ENCODE measurements at places on chromosomes 6 and 20.

DNA sequence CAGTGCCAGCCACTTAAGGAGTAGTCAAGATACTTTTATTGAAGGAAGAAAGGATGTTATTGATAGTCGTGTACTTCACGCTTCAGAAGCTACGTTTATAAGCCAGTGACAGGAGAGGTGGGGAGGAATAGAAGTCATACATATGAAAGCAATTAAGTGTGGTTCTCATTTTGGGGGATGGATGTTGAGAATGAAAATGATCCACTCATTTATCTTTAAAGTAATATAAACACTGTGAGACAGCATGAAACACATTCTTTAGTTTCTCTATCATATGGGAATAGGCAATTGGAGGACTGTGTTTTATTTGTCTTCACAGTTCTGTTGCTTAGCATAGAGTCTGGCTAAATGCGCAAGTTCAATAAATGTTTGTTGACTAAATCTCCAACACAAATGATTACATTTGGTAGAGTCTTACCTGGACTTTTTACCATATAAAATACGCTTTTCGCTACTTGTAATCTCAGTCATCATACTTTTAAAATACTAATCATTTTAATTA is 35.2 kb downstream of the AK9 start:
- no peak for DNase-seq

DNA sequence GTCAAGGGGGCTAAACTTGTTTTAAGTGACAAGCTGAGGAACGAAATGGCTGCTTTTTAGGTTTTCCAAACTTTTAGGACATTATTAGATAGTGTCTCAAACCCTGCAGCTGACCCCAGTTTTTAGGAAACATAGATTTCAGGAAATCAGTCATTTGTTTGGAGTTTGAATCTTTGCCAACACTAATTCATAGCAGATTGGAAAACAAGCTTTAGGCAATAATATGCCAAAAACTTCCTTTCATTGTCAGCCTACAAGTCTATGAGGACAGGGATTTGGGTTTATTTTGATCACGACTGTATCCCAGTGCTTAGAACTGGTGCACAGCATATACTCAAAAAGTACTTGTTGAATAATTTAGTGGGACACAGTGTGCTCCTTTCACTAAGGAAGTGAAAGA is 123.2 kb downstream of the TINAG start:
- no peak for DNase-seq

GRCh38 chr6:12522347-12522746 is 194.2 kb upstream of the PHACTR1 start:
- no peak for DNase-seq

GRCh38 chr6:41071501-41071922 is 644 bp downstream of the OARD1 start:
- peak; percentile 29 for DNase-seq

DNA sequence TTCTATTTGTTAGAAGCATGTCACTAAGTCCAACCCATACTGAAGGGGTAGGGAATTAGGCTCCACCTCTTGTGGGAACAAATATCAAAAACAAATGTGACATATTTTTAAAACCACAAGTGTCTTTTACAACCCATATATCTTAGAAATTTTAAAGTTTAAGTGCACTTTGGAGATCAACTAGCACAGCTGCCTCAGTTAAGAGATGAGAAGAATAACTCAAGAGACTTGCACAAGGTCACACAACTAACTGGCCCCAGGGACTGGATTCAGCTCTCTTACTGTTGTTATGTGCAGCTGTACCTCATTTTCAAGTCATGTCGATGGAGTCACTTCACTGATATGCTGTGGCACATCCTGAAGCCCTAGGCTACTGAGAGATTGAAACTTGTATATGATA is 102.9 kb upstream of the BMP2 start:
- no peak for DNase-seq

GRCh38 chr6:149934249-149935156 is 7.3 kb upstream of the ULBP2 start:
- no peak for DNase-seq

DNA sequence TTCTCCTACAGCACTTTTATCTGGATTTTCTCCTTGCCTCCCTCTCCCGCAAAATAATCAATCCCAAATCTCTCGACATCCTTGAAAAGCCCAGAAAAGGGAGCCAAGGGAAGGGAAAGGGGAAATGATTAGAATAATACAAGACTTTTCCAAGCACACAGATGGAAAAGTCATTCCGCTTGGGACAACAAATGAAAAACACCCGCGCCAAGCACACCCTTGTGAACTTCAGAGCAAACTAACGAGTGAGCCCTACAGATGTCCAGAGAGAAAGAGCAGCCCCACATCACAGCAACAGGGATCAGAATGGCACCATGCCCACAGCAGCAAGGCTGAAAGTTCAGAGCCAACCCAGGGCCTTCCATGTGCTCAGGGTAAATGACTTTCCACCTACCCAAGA is 49.6 kb downstream of the NINL start:
- DNase-seq, result no peak

DNA sequence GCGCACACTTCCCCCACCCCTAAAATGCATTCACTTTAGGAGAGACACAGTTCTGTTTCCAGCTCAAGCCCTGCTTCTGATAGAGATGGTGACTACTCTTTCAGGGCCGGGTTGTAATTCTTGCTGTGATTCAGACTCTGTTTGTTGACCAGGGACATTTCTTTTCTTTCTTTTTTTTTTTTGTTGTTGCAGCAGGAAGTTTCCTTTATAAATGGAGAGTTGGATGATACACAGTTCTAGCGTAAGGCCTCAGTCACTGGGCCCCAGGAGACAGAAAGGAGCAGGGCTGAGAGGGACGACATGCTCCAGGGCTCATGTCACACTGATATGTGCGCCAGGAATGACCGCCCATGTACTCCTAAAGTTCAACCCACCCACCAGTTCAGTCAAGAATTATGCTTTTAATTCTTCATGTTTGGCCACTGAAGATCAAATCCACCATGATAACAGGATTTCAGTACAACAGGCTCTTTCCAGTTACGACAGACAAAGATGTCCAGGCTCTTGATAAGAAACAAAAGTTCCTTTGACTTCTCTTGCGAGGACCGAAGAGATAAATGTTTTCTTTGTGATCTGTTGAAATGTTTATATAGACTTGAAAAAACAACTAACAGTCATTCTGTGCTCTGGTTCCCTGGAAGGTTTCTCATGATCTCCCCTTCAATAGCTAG is 142.5 kb downstream of the CD164 start:
- no peak for DNase-seq

DNA sequence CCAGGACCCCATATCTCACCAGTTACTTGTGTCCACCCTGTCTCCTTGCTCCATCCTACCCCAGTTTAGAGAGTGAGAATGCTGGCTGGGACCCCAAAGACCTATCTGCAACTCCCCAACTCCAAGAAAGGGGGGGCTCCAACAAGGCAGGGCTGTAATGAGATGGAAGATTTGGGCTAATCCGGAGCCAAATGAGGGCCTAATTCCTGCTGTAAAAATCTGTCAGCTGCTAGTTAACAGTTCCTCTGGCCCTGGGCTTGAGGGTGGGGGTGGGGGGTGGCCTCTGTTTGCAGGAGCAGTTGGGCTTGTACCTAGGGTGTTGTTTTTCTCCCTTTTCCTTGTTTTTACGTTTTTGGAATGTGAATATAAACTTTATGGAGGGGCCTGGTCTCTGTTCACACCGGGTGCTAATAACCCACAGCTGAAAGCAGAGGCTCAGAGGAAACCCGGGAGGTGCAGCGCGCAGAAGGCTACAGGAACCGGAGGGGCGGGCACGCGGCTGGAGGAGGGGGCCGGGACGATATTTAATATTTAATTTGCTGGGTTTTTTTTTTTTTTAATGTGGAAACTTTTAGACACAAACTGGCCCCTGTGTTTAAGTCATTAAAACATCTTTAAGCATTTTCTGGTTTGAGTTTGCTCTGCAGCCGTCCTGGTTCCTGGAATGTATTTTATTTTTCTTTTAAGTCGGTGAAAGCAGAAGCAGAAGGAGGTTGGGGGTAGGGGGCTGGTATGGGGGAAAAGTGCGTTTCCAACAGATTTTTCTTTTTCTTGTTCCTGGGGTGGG is 70.7 kb downstream of the NCR2 start:
- no peak for DNase-seq

DNA sequence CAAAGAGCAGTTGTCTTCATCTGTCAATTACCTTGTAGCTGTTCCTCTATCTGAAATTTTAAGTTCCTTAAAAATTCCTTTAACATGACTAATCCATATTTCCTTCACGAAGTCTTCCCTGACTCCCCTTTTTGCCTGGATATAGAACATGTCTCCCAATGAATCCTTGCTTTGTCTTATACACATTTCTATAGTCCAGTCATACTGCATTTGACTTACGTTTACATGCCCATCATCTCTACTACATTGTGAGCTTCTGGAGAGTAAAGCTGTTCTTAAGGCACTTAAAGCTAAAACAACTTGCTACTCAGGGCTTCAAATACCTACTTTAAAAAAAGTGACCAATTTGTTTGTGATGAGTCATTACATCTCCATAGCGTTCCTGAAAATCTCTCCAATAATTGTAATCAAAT is 4.9 kb downstream of the REV3L start:
- DNase-seq, result no peak

DNA sequence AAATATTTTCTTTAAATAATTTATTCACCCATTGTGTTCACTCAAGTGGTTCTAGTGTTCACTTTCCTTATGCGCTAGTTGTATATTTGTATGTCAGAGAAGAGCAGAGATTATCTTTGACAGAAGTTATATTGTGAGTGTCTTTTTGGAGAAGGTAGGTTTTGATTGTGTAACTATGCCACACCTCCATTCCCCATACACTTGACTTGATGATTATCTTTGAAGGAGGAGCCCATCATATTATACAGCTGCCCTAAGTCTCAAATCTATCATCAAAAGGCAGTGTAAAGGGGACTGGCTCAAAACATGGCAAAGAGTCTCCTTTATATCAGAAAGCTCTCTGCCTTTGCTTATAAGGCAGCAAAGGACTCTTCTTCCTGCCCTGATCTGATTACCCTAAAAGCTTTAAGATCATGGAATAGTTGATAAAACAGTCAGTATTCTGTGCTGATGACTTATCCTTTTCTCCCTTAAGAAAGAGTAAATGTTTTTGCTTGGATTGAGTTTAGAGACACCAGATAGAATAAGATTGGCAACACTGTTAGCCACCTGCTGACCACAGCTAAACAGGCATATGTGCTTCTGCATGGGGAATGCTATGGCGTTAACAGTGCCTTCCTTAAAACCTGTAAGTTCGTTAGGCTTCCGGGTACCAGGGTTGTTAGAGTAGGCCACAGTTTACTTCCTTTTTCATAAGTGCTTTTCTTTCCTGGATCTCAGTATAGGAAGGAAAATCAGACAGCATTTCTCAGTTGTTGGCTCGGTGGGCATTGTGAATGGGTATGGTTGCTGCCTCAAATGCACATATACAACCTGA is 22.6 kb downstream of the TOP1 start:
- no peak for DNase-seq

DNA sequence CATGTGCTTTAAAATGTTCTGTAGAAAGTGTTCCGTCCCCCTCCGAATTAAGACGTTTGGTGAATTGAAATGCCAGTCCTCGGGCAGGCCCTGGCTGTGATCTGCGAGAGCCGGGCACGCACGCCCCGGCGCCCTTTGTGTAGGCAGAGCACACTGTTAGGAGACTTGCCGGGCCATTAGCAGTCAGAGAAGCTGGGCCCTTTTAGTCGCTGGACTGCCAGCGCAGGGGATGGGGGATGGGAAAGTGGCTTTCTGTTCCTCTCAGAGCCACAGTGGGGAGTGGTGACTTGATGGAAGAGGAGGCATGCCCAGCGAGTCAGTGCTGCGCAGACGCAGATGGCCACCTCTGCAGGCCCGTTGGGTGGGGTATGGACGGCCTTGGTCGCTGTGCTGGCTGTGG is 2.2 kb downstream of the PPP1R3G start:
- no peak for DNase-seq

GRCh38 chr6:151514000-151514730 is 20.3 kb downstream of the CCDC170 start:
- no peak for DNase-seq

- DNase-seq, result no peak
Observed at GRCh38 chr6:166394036-166394892, 11.5 kb upstream of the MPC1 start.

DNA sequence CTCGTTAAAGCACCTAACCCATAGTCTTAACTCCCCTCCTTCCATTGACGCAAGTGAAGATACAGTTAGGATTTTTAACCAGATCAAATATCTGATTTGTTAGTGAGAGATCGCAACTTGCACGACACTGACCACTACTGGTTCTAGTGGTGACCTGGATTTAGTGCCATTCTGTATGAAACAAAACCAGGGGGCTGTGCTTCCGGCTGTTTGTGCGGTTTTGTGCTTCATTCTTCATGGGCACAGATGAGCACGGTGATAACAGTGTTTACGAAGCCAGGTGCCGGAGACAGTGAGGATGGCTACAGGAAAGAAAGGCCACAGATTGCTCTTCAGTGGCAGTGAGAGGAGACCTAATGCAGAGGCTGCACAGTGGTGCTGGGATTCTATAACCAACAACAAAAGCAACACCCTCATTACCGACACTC is 75.5 kb downstream of the NOL4L start:
- DNase-seq, result peak; percentile 39

GRCh38 chr6:1436334-1437306 is 47.2 kb downstream of the FOXF2 start:
- peak; percentile 23 for DNase-seq

- no peak for DNase-seq
Observed at GRCh38 chr6:149847939-149848267, 16.3 kb downstream of the LRP11 start.

DNA sequence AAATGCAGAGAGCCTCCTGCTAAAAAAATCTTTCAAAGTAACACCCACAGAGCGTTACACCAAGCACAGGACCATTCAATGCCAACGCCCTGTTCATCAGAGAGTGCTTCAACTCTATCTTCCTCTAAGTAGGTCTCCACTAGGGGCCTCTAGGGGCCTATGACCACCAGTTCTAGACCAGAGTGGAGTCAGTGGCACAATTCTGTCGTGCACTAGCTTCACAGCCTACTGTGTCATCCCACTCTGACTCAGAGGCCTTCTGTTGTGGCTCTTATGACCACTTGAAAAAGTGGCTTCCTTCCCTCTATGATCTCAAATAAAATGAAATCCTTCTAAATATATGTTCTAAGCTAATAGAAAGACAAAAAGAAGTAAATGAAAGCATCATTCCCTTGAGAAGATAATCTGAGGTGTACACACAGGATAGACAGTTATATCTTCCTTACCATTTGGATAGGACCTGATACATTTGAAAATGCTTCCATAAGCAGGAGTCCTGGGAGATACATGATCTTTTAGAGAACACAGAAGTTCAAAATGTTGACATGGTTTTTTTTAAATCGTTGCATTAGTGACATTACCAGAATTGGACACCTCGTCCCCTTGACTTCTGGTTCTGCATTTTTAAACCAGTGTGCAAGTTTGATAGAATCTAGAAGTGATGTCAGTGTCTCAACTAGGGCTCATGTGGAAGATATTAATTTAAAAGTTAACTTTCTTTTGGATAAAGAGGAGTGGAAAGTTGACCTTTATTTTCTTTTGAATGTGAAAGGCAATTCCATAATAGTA is 151.9 kb downstream of the SH3BGRL2 start:
- no peak for DNase-seq

GRCh38 chr6:158818581-158819212 is 471 bp downstream of the EZR start:
- no peak for DNase-seq

GRCh38 chr6:90214461-90214860 is 82.2 kb downstream of the BACH2 start:
- DNase-seq, result no peak

Measured in BJ (cell line).